ENCODE measurements at places on chromosomes 4 and X.

- no peak for DNase-seq
These were observed 50.4 kb upstream of the GRPEL1 start for GRCh38 chr4:7118013-7118832.

DNA sequence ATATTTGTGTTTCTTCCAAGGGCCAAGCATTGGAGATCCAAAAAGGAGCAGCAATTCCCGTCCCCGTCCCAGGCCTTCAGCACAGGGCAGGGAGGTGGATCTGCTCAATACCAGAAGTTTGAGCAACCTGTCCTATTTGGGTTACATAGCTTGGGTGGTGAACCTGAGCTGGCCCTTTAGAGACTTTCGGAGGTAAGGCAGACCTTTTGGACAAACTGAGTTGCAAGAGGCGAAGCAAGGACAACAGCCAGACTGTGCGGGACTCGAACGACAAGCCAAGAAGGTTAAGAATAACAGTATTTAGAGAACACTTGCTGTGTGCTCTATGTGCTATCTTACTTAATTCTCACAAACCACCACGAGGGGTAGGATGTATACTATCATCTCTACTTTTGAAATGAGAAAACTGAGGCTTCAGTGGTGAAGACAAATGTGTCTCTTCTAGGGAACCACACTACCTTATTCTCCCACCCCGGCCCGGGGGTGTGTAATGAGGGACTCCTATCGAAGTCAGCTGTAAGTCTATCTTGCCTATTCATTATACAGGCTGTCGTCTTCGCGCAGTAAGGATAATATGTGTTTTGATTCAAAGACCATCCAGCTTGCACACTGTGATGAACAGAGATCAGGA, 1.3 kb downstream of the NOP14 start:
- peak; percentile 78 for DNase-seq

GRCh38 chr4:173519111-173520101, 10.6 kb downstream of the HAND2 start:
- DNase-seq = no peak

GRCh38 chr4:77344001-77344400, 187.0 kb downstream of the CCNG2 start:
- no peak for DNase-seq

DNA sequence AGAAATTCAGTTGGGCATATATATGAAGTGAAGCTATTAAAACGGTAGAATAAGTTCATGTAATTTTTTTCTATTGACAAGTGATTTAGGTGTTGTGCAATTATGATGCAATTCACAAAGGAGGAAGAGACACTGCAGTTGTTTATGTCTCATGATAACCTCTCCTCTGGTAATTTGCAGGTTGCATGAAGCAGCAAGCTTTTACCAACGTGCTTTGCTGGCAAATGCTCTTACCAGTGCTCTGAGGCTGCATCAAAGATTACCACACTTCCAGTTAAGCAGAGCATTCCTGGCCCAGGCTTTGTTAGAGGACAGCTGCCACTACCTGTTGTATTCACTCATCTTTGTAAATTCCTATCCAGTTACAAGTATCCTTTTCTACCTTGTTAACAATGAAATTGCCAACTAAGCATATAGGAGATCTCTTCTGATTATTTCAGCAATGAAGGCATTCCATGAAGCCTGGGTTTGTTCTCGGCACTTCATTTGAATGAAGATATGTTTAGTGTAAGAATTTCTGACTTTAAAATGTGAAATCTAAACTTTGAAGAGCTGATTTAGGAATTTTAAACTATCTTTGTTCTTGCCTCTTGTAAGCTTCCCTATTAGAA, 3.9 kb downstream of the TMEM33 start:
- no peak for DNase-seq

DNA sequence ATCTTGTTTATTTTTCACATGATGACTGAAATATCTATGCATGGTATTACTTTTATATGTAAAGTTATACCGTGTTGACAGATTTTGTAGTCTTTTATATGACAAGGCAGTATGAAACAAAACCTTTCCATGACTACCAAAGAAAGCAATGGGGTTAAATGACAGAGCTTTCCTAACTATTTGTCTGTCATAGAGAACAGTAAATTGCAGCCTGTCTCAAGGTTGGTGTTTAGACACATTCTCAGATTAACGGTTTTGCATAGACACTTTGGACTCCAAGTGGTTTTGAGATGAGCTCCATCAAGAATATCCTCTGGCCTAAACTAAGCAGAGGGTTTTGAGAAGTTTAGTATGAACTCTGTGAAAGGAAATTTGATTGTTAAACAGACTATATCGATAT, 180.7 kb upstream of the TENM3 start:
- DNase-seq = no peak

DNA sequence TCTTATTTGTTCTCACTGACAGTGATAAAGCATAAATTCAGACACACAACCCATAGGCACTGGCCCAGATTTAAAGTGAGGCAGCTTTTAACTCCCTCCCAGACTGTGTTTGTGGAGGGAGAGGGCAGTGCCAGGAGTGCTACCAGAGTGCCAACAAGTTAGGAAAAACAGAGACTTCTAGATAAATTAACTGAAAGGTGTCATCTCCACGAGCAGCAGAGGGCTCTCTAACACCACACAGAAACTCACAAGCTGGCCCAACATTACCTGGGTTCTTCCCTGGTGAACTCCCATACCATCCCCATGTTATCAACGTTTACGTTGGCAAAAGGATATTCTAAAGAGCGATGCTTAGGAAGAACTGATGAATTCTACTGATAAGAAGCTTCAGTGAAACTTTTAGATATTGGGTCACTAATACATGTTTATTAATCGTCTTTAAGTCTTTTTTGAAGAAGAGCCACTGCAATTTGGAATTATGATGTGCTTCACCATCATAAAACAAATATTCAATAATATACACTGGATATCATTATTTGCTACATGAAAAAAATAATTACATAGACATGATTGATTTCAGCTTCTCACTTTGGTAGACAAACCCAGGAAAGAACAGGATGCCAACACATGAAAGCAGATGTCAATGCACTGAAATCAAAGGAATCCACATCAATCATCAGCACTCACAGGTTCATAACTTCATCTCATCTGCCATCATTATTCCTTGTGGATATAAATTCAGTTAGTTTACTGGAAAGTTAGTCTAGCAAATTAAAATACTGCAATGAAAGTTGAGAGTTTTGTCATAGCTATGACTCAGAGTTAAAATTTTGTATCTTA, 121.2 kb upstream of the NAP1L5 start:
- DNase-seq = no peak

DNA sequence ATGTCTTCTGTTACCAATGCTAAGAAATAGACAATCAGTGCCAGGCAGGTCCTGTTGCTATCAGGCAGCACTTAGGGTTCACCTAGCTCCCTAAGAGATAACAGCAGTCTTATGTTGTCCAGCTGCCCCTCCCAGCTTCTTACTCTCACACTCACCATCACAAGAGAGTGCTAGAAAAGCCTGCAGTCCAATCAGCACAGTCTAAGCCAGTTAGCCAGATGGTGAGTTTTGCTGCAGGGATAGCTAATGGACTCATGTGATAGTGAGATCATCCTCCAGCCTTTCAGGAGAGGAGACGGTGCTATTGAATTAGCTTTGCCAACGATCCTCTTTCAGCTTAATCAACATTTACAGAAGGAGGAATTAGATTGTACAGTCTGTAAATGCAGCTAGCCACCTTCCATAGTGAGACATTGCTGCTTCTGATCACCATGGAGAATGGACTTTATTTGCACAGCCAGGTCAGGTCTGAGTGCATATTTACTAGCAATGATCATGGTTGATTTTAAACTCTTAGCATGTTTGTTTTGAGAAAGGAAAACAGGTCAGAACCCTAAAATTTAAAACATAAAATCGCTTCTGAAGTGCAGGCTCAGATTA, 438.3 kb downstream of the CENPC start:
- no peak for DNase-seq

DNA sequence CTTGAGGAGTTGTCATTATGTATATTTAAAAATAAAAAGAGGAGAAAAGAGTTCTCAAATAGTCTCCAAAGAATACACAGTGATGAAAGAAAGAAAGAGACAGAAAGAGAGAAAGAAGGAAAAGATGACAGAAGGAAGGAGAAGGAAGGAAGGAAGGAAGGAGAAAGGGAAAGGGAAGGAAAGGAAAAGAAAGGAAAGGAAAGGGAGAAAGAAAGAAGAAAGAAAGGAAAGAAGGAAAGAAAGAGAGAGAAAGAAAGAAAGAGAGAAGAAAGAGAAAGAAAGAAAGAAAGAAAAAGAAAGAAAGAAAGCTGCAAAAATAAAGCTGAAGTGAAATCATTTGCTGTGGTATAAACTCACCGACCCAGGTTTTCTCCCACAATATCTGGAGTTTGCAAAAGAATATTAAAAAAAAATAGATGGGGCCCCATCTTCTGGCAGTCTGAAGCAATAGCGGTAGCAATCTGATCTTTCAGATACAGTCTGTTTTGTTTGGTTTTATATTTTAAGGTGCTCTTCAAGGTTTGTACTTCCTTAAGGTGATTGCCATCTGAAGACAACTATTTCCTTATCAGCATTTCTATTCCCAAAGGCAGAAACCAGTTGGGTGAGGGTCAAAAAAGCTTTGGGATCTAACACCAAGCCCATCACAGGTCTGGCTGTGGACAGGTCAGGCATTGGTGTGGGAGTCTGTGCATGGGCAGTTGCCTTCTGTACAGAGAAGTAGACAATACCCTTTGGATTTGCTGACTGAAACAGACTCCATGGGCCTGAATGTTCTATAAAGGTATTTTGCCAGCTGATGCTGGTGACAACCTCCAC, 160.4 kb downstream of the CPEB2 start:
- DNase-seq = no peak

DNA sequence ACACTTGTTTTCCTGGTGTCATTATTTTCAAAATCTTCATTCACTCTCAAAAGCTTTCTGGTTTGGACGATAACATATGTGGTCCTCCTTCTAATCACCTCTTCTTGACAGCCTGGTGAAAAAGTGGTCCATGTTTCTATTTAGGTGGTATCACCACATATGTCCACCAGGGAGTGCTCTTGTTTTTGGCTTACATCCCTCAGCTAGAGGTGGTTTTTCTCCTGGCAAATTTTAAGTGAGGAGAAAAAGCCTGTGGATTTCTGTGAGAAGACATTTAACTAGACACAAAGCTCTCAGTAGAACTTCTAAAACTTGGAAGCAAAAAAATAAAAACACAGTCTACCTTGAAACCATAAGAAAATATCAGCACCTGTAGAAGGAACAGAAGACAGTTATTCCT, 58.0 kb upstream of the FRMPD4 start:
- no peak for DNase-seq

GRCh38 chr4:122784261-122784660, 42.4 kb upstream of the FGF2 start:
- DNase-seq = no peak

DNA sequence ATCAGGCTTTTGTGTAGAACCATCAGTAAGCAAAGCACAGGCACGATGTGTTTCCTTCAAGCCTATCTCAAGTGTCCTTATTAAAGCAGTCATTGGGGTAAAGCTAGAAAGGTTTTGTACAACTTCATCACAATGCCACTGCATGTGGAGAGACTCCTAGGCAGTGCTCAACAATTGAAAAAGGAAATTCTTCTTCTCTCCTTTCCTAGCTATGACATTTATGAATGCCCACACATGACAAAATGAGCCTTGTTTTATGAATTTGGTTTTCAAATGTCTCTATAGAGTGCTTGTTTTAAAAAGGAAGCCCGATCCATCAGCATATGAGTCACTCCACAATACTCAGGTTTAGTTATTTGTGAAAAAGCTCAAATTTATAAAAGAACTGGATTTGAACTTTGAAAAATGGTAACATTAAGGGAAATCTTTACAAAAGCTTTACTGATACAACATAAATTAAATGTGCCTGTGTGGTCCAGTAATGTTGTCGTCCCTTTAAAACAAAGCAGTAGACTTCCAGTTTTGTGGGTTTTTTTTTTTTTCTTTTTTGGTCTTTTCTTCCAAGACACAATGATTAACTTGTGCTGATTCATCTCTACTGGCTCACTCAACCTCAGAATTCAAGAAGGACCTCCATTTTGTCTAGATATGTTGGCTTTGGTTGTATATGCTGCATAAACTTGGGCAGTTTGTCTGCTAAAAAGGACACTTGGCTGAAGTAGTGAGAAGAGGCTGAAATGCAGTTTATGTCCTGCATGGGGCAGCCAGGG, 273.8 kb downstream of the GASK1B start:
- DNase-seq = no peak

DNA sequence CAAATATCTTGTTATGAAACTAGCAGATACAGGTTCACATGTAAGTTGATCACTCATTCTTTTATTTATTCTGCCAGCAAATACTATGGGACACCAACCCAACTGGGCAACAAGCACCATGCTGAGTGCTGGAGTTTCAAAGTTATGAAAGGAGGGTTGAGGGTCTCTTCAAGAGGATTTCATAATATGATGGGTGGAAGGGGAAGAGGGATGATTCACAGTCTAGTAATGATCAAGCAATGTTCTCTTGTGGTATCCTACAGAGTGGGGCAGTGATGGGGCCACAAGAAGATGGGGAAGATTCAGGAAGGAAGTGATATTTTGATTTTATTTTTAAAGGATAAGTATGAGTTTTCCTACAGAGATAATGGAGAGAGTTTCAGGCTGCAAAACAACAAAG, 46.2 kb upstream of the TXK start:
- DNase-seq = no peak

DNA sequence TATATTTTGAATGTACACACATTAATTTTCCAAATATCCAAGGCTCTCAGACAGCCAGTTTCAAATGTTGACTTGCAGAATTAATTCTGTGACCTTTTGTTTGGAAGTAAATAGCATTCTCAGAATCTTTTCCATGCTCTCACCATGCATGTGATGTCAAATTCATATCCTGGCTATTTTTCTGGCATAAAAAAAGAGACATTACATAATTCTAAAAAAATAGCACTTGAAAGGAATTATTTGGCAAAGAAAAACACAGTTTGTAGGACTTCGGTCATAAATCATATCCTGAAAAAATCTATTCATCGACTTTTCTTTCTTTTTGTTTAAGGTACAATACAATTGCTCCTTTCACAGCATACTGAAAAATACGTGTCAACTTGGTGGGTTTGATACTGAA, 111.2 kb downstream of the GLRA3 start:
- no peak for DNase-seq

DNA sequence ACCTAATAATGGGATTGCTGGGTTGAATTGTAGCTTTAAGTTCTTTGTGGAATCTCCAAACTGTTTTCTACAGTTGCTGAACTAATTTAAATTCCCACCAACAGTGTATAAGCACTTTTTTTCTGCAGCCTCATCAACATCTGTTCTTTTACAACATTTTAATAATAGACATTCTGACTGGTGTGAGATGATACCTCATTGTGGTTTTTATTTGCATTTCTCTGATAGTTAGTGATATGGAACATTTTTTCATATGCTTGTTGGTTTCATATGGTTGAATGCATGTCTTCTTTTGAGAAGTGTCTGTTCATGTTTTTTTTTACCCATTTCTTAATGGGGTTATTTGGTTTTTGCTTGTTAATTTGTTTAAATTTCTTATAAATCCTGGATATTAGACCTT, 1718.9 kb downstream of the C4orf33 start:
- no peak for DNase-seq

DNA sequence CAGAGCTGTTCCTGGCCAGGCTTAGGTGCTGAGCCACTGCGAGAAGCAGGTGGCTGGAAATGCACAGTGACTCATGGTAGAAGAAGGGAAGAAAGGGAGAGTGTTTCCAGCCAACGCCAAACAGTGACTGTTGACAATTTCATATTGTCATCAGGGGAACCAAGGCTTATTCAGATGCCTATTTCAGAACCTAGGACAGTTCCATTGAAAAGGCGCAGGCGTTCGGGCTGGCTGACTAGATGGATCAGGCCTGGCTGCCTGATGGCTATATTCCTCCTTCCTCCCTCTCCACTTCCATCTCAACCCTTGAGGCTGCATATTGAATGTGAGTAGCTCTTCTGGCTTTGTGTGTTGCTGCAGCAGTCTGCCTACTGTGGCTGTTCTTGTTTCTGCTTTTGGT, 73.0 kb upstream of the FRMPD4 start:
- no peak for DNase-seq
